Stimulated activated CD8-positive, alpha-beta memory T cell treated with anti-CD3 and anti-CD28 coated beads, Interleukin-7, amount 100 ng/mL, for 1 hour (primary cell): ENCODE measurements at places on chromosomes 6 and 20.

DNA sequence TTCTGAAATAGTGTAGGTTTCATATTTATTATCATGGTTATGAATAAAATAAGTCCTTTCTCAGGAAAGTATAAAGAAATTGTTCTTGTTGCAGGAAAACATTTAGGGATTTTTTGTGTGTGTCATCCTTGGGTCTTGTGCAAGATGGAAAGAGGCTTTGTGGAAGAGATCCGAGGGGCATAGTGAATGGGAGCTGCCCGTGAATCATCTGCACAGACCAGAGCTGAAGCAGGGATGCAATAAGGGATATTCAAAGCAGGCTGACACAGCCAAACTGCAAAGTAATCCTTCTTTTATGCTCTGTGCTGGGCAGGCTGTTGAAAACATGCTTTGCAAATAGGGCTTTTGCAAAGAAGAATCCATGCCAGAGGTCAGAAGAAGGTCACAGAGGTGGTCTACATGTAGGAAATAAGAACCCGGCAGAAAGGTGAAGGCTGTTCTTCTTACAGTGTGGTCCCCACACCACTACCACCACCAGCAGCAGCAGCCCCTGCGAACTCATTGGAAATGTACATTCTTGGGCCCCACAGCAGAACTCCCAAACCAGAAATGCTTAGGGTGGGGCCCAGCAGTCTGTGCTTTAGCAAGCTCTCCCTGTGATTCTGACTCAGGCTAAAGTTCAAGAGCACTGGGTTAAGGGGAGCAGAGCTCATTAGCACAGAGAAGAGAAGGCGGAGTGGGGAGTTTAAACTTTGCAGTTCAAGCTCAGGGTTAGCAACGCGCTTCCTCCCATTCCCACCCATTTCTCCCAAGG lies 237.6 kb downstream of the QKI start:
- no peak for DNase-seq

GRCh38 chr20:6768228-6769140 lies 998 bp downstream of the BMP2 start:
- no peak for DNase-seq

- no peak for DNase-seq
Measured at GRCh38 chr20:25553819-25554296, 31.5 kb downstream of the NINL start.

DNA sequence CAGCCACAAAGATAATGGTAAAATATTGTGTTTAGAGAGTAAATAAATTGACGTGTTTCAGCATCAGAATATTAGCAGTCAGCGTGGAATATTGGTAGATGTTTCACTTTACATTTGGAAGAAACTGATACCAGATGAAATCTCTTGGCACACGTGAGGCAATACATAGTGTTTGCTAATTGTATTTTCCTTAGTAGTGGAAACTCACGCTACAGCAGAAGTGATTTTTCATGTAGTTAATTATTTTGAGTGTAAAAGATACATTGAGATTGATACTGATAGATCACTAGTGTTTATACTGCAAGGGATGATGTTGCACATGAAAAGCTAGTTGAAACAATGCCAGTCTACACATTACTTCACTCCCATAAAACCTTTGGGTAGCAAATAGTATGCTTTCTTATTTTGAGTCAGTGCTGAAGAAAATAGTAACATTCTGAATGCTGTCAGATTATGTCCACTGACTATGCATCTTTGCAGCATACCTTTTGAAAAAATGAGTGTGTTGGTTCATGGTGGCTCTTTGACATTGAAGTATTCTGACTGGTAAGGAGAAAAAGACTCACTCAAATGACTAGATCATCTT lies 59.3 kb downstream of the CD2AP start:
- no peak for DNase-seq

DNA sequence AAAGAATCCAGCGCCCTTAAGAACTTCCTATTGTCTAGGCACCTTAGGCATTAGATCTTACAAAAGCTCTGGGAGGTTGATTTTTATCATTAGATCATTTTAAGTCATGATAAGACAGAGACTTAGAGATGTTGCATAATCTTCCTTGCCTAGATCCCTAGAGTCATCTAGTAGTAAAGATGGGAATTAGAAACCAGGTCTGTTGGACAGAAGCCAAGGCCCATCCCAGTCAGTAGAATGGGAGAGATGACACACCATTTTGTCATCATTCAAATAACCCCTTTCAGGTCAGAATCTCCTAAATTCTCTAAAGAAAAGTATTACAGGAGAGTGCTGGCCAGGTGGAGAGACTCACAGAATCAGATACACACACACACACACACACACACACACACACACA lies 579.1 kb downstream of the BMP2 start:
- DNase-seq = no peak

- no peak for DNase-seq
Measured at GRCh38 chr20:38230253-38230551, 30.3 kb downstream of the KIAA1755 start.

- DNase-seq = no peak
Measured at GRCh38 chr6:56220078-56220477, 27.3 kb downstream of the COL21A1 start.

GRCh38 chr20:59751075-59751711 lies 146.9 kb downstream of the PHACTR3 start:
- DNase-seq = no peak

DNA sequence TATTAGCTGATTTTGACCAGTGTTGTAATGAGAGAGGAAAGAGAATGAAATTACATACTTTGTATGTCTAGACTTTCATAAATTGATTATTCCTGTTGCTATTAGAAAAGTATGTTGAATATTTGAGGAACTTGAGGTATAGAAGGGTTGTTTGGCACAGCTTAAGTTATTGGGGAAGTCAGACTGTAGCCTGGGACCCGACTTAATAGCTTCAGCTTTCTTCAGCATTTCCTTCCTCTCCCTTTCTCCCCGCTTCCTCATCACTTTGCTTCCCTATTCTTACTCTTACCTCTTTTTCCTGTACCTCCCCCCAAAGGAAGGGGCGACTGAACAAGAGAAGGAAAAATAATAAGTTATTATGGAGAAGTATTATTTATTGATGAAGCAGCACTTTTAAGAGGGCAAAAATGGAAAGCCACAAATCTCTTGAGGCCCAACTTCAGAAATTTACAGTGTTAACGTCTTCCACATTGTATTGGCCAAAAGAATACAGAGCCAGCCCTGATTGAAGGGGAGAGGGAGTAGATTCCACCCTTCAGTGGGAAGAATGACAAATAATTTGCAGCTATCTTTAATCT lies 7.4 kb downstream of the SENP6 start:
- no peak for DNase-seq

- no peak for DNase-seq
Measured at GRCh38 chr6:154343473-154344308, 12.9 kb downstream of the IPCEF1 start.

- no peak for DNase-seq
Measured at GRCh38 chr6:25194172-25194678, 84.9 kb upstream of the CARMIL1 start.

DNA sequence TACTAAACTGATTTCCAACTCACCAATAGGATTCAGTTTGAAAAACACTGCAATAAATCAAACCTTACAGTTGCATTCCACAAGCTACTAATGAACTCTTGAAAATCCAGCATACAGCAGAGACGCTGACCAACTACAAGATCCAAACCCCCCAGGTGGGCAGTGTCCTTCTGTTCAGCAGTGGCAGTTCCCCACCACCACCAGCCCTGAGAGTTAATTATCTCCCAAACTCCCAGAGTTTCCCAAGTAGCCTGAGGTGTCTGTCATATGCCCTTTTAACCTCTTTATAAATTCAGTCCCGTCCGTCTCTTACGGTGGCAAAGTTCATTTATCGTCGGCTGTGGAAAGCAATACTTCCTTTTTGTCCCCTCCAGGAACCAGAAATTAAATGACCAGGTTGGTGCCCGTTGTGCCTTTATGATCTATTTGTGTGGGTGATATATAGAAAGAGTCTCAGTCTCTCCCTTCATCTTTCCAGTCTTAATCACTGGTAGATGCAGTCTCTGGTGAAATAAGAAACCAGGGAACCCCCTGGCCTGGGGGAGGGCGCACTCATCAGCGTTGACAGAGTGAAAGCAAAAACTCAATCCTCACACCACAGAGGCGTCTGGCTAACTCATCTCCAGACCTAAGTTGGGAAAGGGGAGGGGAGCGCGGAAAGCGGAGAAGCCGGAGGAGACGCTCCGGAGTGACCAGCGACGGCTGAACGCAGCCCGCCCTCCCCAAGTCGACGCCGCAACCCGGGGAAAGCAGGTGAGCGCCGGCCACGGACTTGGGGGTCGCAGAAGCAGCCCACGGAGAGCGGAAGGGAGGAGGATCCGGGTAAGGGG lies 717 bp downstream of the MRPL14 start:
- peak; percentile 30 for DNase-seq
